H1 (cell line): ENCODE measurements at places on chromosomes 16 and 17. TPM values are rescaled to one million over a fixed set of nuclear protein-coding genes. Genes with fewer than 3 reads are reported as not detected.

DNA sequence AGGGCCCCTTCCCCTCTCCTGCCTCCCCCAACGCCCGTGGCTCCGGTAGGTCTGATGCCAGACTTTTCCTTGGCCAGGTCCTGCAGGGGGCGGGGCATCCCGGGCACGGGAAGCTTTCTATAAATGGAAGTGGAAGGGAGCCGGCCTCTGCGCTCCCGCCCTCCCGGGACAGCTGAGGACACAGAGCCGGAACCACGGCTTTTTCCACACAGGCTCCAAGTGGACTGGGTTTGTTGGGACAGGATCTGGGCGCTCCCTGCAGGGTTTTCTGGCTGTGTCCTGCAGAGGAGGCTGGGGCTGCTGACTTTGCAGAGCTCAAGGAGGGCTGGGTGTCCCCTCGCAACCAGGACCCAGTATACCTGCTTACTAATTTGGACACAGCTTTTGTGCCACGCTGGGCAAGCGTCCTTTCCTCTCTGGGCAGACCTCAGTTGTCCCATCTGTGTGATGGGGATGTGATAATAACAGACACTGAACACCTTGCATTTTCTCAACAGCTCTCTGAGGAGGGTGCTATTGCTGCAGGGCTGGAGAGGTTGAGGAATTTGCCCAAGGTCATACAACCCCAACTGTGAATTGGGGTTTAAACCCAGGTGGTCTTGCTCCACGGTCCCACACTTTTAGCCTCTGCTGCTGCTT is 1.8 kb downstream of the TNS4 start:
- H3K4me1 ChIP-seq = peaks cover 18% of the 10 kb centered on the region
- H3K27me3 ChIP-seq = no peaks in the 10 kb centered on the region
- H3K4me3 ChIP-seq = peak overlapping the region; percentile 10; the same call in 1 of the 2 replicates
- H3K36me3 ChIP-seq = no peaks in the 10 kb centered on the region

FN3K gene
- 13.6 and 14.2 TPM in 2 replicates for total RNA-seq

- peaks cover 13% of the 10 kb centered on the region for H3K4me1 ChIP-seq
- peak; percentile 92 for DNase-seq
- peak overlapping the region; percentile 85 for H3K27ac ChIP-seq
Measured at GRCh38 chr16:67246756-67247191, 507 bp downstream of the FHOD1 start.

DNA sequence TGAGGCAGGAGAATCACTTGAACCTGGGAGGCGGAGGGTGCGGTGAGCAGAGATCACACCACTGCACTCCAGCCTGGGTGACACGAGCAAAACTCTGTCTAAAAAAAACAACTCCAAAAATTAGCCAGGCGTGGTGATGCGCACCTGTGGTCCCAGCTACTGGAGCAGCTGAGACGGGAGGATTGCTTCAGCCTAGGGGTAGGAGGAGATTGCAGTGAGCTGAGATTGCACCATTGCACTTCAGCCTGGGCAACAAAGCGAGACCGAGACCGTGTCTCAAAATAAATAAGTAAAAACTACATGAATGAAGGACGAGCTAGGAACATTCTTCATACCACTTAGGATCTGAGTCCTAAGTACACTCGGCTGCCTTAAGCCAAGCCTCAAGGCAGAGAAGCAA is 35.4 kb downstream of the CCDC57 start:
- no peak for DNase-seq
- peaks cover 40% of the 10 kb centered on the region for H3K27me3 ChIP-seq
- no peaks in the 10 kb centered on the region for H3K36me3 ChIP-seq
- H3K27ac ChIP-seq = no peak overlapping the region

GRCh38 chr16:1099189-1100083 is 3.4 kb upstream of the C1QTNF8 start:
- H3K4me1 ChIP-seq = no peaks in the 10 kb centered on the region
- H3K27ac ChIP-seq = no peak overlapping the region
- H3K4me3 ChIP-seq = no peak overlapping the region
- H3K27me3 ChIP-seq = peaks cover 5% of the 10 kb centered on the region; the same call in 1 of the 2 replicates
- DNase-seq = no peak

CHST4 gene
- total RNA-seq = 11.7 and 12.1 TPM in 2 replicates

USB1 gene
- 65.4 and 72.9 TPM in 2 replicates for total RNA-seq

DOC2A gene
- total RNA-seq = 10.3 and 13.9 TPM in 2 replicates

- H3K4me3 ChIP-seq = no peak overlapping the region
- H3K27ac ChIP-seq = no peak overlapping the region
- H3K36me3 ChIP-seq = no peaks in the 10 kb centered on the region
- no peak for DNase-seq
- H3K27me3 ChIP-seq = no peaks in the 10 kb centered on the region
Measured at GRCh38 chr16:11047057-11047456, 102.7 kb downstream of the CLEC16A start.

STX1B gene
- total RNA-seq = 18.0 and 20.2 TPM in 2 replicates

EVPLL gene
- not detected in 2 replicates for total RNA-seq

- H3K27me3 ChIP-seq = peaks cover 85% of the 10 kb centered on the region
- DNase-seq = no peak
- no peaks in the 10 kb centered on the region for H3K4me1 ChIP-seq
- H3K27ac ChIP-seq = no peak overlapping the region
- no peak overlapping the region for H3K4me3 ChIP-seq
Measured at GRCh38 chr16:67166110-67166547, 1.6 kb downstream of the HSF4 start.

PIK3R6 gene
- 0.23 and 0.24 TPM in 2 replicates for total RNA-seq

GRCh38 chr17:81154961-81155360 is 10.3 kb upstream of the PVALEF start:
- no peak overlapping the region for H3K27ac ChIP-seq
- no peaks in the 10 kb centered on the region for H3K4me1 ChIP-seq
- no peak for DNase-seq
- no peak overlapping the region for H3K4me3 ChIP-seq

NAA60 gene
- total RNA-seq = 47.6 and 48.3 TPM in 2 replicates

DNA sequence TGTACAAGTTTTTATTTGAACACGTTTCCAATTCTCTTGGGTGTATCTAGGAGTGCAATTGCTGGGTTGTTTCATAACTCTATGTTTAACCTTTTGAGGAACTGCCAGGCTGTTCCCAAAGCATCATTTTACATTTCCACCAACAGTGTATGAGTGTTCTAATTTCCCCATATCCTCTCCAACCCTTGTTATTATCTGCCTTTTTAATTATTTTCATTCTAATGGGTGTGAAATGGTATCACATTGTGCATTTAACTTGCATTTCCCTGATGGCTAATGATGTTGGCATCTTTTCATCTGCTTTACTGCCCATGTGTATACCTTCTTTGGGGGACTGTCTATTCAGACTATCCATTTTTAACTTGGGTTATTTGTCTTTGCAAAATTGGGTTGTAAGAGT is 104.2 kb downstream of the USP31 start:
- no peaks in the 10 kb centered on the region for H3K27me3 ChIP-seq
- DNase-seq = no peak
- no peaks in the 10 kb centered on the region for H3K4me1 ChIP-seq
- H3K4me3 ChIP-seq = no peak overlapping the region
- H3K27ac ChIP-seq = no peak overlapping the region

DNA sequence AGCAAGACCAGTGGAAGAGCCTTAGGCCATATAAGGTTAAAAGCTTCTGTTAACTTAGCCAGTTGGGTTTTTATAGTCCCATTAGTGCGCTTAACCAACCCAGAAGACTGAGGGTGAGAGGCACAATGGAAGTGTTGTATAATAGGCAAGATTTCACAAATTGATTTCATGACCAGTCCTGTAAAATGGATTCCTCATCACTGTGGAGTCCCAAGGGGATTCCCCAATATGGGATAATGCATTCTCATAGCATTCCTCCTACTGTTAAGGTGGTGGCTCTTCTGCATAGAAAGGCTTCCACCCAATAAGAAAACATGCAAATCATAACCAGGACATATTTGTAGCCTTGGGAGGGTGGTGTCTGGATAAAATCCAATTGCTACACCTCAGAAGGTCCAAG is 22.1 kb upstream of the B4GALNT2 start:
- no peak overlapping the region for H3K4me3 ChIP-seq
- no peak overlapping the region for H3K27ac ChIP-seq
- peaks cover 4% of the 10 kb centered on the region for H3K4me1 ChIP-seq
- no peaks in the 10 kb centered on the region for H3K36me3 ChIP-seq
- no peaks in the 10 kb centered on the region for H3K27me3 ChIP-seq

DNA sequence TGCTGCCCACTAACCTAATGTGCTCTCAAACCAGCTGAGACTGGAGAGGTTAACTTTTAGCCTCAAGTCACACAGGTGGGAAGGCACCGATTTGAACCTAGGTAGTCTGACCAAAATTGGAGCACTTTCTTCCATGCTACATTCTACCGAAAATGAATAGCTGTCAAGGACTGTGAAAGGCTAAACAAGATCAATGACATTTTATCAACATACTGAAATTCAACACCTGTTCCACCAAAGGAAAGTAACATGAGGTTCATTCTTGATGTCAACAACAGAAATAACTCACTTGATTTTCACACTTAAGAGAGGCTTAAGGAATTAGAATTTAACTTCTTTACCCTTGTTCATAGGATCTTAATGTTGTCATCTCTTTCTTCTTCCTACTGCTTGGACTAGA is 284.4 kb upstream of the MON1B start:
- no peaks in the 10 kb centered on the region for H3K27me3 ChIP-seq
- no peak overlapping the region for H3K4me3 ChIP-seq
- no peaks in the 10 kb centered on the region for H3K36me3 ChIP-seq
- no peaks in the 10 kb centered on the region for H3K4me1 ChIP-seq

DNAAF1 gene
- 0.09 and 0.27 TPM in 2 replicates for total RNA-seq

DNA sequence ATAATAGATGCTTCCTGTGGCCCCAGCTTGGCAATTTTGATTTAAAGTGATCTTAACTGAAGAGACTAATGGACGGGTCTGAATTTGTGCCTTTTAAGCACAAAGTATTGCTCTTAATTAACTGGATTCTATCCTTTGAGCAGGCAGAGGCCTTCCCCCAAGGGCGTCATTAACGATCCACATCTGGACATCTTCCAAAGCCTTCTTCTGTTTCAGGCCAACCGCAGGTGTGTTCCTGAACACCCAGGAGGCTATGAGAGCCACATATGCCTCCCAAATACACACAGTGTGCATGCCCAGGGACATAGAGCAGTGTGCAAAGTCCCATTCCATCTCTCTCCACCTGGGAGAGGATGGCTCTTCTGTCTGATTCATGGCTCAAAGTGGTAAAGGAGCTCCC is 42.3 kb downstream of the MAPT start:
- no peaks in the 10 kb centered on the region; the same call in 1 of the 2 replicates for H3K27me3 ChIP-seq
- H3K4me3 ChIP-seq = no peak overlapping the region
- no peak for DNase-seq
- H3K27ac ChIP-seq = no peak overlapping the region
- no peaks in the 10 kb centered on the region for H3K36me3 ChIP-seq

KRT10 gene
- total RNA-seq = 31.3 and 39.4 TPM in 2 replicates

SCARF1 gene
- total RNA-seq = 1.6 TPM in 2 replicates

KRT31 gene
- not detected in 2 replicates for total RNA-seq

DNA sequence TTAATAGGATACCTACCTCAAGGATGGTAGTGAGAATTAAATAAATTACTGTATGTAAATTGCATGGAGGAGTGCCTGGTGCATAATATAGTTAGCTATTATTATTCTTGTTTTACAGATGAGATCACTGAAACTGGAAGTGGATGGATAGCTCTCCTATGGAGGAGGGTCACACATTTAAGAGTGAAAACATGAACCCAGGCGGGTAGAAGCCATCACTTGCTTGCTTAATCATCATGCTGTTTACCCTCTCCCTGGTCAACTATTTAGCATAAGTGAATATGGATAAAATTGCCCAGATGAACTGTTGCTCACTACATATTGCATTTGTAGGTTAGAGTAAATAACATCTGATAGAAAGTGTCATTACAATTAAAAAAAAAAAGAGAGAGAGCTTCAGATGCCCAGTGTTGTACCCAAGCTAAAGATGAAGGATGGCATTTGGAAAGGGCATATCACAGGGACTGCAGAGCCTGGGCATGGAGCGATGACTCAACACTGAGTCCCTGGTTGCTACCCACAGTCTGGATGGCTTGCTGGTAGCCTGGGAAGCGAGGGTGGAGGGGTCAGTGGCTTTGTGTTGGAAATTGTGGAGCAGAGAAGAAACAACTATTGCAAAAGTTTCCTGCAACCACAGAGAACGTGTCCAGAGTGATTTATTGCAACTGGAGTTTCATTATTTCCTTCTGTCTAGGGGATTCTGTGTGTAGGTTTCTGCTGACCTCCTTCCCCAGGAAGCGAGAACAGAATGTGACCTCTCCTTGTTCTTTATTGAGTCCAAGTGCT is 414.4 kb downstream of the SHISA9 start:
- no peak overlapping the region for H3K4me3 ChIP-seq
- no peaks in the 10 kb centered on the region for H3K4me1 ChIP-seq
- no peaks in the 10 kb centered on the region for H3K27me3 ChIP-seq
- H3K36me3 ChIP-seq = no peaks in the 10 kb centered on the region
- no peak for DNase-seq

DNA sequence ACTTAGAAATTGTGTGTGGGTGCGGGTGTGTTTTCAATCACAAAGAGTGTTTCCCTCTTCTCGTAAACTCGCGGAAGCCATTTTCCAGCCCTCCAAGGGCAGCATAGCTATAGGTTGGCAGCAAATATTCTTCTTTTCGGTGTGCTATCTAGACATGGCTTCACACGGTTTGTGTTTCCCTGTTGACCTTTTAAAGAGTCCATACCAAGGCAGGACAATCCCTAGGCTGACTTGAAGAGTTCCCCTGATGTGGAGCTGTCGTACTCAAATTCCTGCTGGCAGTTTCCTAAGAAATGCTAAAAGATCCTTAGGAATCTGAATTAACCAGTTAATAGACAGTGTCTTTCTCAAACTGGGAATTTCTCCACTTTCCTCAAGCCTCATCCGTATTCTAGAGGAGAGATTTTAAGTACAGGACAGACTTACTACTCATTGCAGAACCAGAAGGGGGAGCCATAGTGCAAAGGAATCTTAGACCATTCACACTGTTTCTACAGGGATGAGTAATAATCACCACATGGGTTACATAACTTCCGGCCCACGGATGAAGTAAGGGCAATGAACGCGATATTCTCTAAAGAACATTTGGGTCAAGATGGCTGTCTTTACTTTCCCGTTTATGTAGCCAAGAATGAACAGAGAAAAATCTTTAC is 288.6 kb upstream of the ELAC2 start:
- H3K27me3 ChIP-seq = no peaks in the 10 kb centered on the region
- H3K4me3 ChIP-seq = no peak overlapping the region
- H3K4me1 ChIP-seq = no peaks in the 10 kb centered on the region
- no peak overlapping the region for H3K27ac ChIP-seq

GRCh38 chr17:44587339-44587738 is 30.1 kb downstream of the FZD2 start:
- no peak for DNase-seq
- H3K27me3 ChIP-seq = no peaks in the 10 kb centered on the region
- H3K4me3 ChIP-seq = no peak overlapping the region
- no peaks in the 10 kb centered on the region for H3K36me3 ChIP-seq

QPRT gene
- total RNA-seq = 102 and 106 TPM in 2 replicates

BMERB1 gene
- total RNA-seq = 23.5 and 26.1 TPM in 2 replicates

- H3K4me1 ChIP-seq = no peaks in the 10 kb centered on the region
- H3K27ac ChIP-seq = no peak overlapping the region
- no peak for DNase-seq
- H3K36me3 ChIP-seq = no peaks in the 10 kb centered on the region
- no peak overlapping the region for H3K4me3 ChIP-seq
- no peaks in the 10 kb centered on the region for H3K27me3 ChIP-seq
Measured at GRCh38 chr17:3271072-3271848, 26.9 kb downstream of the OR3A1 start.
